Hepatocyte (in vitro differentiated cells): ENCODE measurements at places on chromosomes 13 and 19. TPM values are rescaled to one million over a fixed set of nuclear protein-coding genes. Genes with fewer than 3 reads are reported as not detected.

Gene SLITRK1
- not detected in 2 replicates for total RNA-seq

Gene ACER1
- total RNA-seq, result not detected in 2 replicates

Gene ZNF260
- 16.4 and 20.3 TPM in 2 replicates for total RNA-seq

GRCh38 chr13:51995677-51996551 lies 15.3 kb downstream of the ATP7B start:
- DNase-seq, result no peak

- peak; percentile 73 for DNase-seq
Measured at GRCh38 chr19:39166571-39167391, 30.0 kb upstream of the NCCRP1 start.

- no peak for DNase-seq
Measured at GRCh38 chr19:31723101-31723500, 373.9 kb upstream of the TSHZ3 start.

DNA sequence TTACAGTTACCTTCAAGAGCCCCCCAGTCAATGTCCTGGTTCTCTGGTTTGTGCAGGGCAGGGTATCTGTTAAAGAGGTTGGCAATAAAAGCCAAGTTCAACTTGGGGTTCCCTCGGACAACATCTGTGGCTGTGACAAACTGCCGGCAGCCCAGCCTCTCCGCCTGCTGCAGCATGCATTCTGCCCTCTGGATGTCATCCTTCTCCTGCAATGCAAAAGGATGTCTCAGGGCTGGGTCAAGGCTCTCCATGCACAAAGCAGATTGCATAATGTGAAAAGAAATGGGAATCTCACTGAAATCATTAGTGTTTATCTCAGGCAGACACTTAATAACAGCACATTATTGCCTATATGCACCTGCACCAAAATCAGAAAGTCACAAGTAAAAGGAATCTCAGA lies 35.1 kb downstream of the LCP1 start:
- peak; percentile 52 for DNase-seq

DNA sequence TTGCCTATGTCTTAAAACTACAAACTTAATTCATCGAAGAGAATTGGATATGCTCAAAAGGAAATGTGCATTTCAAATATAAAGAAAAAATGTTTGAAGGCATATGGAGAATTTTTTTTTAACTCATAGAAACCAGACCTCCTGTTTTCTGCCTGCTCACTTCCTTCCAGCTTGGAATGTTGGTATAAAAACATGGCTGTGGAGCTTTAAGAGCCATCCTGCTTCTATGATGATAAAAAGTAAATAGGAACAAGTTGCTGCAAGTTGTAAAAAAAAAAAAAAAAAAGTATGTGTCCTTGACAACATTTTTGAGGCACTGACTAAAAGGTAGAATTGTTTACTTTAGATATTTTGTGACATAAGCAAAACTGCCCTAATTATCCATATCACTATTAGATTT lies 1230.7 kb downstream of the PCDH9 start:
- no peak for DNase-seq

DNA sequence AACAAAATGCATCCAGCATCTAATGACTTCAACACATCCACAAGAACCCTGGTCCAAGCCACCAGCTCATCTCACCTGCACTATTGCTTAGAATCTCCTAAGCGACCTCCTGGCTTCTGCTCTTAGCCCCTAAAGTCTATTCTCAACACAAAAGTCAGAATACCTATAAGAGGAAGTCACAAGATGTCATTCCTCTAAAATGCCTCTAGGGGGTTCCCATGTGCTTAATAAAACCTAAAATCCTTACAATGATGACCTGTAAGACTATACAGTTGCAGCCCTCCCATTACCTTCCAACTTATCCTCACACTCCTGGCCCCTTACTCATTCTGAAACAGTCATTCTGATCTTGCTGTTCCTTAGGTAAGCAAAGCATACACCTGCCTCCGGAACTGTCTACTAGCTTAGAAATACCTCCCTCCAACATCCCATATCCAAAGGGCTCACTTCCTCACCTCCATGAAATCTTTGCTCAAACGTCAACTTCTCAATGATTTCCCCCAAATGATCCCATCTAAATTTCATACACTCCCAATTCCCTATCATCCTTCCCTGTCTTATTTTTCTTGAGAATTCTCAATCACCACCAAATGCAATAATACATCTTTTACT lies 10.0 kb downstream of the ATP7B start:
- DNase-seq, result peak; percentile 54

GRCh38 chr19:13334801-13335481 lies 171.3 kb downstream of the CACNA1A start:
- no peak for DNase-seq

DNA sequence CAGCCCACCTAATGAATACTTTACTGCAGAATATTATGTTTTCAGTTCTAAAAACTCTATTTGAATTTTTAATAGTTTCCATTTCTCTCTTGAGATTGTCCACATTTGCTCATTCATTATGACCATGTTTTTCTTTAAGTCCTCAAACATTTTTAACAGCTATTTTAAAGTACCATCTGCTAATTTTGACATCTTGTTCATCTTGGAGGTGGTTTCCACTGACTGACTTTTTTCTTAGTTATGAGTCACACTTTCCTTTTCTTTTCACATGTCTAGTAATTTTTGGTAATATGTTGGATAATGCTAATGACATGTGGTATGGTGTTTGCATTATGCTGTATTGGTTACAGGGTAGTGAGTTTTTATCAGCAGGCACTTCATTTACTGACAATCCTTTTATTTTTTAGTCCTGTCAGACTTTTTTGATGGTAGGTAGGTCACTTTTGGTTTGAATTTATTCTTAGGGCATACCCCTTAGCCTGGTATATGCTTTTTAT lies 15.4 kb upstream of the ESD start:
- no peak for DNase-seq

- DNase-seq, result no peak
Measured at GRCh38 chr13:46609726-46610125, 56.8 kb downstream of the LRCH1 start.

GRCh38 chr13:22837980-22838647 lies 342.7 kb upstream of the SGCG start:
- no peak for DNase-seq
